Activated naive CD8-positive, alpha-beta T cell treated with anti-CD3 and anti-CD28 coated beads, Interleukin-2, amount 50 U/mL, for 24 hours (primary cell): ENCODE measurements at places on chromosomes 13 and 19.
A peak's percentile ranks its signal among the peaks of the same experiment; 100 is the strongest.

DNA sequence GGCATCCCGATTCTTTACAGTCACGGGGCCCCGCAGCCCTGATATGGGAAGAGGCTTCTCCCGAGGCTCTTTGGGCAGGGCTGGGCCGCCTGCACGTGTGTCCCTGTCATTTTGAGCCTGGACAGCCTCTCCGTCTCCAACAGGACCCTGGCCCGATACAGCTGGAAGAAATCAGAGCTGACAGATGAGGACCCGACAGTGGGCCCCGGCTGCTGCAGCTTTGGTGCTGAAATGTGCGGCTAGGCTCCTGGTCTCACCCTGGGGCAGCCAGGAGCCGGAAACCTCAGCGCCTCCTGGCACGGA lies 3.2 kb downstream of the PIAS4 start:
- H3K36me3 ChIP-seq = no peaks in the 10 kb centered on the region
- H3K4me1 ChIP-seq = peaks cover 23% of the 10 kb centered on the region
- no peak for DNase-seq
- no peaks in the 10 kb centered on the region for H3K27me3 ChIP-seq
- H3K4me3 ChIP-seq = no peak overlapping the region

- no peak for DNase-seq
- H3K36me3 ChIP-seq = no peaks in the 10 kb centered on the region
- no peak overlapping the region for H3K27ac ChIP-seq
- no peak overlapping the region for H3K4me3 ChIP-seq
- H3K27me3 ChIP-seq = peaks cover 22% of the 10 kb centered on the region
- no peaks in the 10 kb centered on the region for H3K4me1 ChIP-seq
Observed at GRCh38 chr13:100809856-100810255, 135.3 kb upstream of the TMTC4 start.

DNA sequence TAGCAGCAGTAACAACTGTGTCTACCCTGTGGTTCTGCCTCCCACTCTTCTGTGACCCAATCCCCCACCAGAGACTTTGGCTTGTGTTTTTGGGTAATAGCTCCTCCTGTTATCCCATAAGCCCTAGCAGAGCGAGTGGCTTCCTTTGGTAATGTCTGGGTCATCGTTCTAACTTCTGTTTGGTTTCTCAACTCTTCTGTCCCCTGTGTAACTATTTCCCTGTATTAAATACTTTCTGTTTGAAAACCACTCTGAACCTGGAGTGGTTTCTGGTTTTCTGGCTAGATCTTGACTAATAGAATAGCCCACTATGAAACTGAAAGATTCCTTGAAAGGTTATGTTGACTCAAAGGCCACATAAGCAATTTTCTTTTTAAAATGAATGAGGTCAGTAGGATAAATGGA lies 350.0 kb downstream of the DCT start:
- DNase-seq = peak; percentile 7
- H3K4me1 ChIP-seq = peaks cover 17% of the 10 kb centered on the region
- H3K27me3 ChIP-seq = peaks cover 4% of the 10 kb centered on the region
- H3K36me3 ChIP-seq = no peaks in the 10 kb centered on the region

GRCh38 chr19:52214241-52214640 lies 24.4 kb downstream of the PPP2R1A start:
- H3K4me1 ChIP-seq = no peaks in the 10 kb centered on the region
- no peaks in the 10 kb centered on the region for H3K27me3 ChIP-seq
- peaks cover 60% of the 10 kb centered on the region for H3K36me3 ChIP-seq
- H3K27ac ChIP-seq = no peak overlapping the region

DNA sequence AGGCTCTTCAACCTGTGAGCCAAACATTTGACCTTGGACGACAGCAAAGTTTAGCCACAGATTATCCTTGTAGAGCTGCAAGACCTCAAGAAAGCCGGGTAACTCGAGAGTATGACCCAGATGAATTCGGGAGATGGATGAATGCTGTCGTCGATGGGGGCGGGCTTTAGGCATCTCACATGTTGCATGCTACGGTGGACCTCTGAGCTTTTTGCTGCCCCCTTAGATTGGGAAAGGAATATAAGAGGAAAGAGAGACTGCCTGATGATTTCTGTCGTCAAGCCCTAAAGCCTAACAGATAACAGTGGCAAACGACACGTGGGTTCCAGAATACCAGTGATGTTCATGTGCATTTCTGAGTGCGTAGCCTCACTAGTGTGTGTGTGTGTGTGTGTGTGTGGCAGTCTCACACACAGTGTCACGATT lies 730 bp upstream of the ABCC4 start:
- H3K4me1 ChIP-seq = peaks cover 43% of the 10 kb centered on the region
- peaks cover 7% of the 10 kb centered on the region for H3K27me3 ChIP-seq
- H3K27ac ChIP-seq = peak overlapping the region; percentile 77
- peak overlapping the region; percentile 73 for H3K4me3 ChIP-seq

GRCh38 chr13:100721885-100722512 lies 47.4 kb upstream of the TMTC4 start:
- no peaks in the 10 kb centered on the region for H3K36me3 ChIP-seq
- DNase-seq = peak; percentile 62
- H3K4me3 ChIP-seq = no peak overlapping the region
- H3K27ac ChIP-seq = no peak overlapping the region
- peaks cover 8% of the 10 kb centered on the region for H3K27me3 ChIP-seq

DNA sequence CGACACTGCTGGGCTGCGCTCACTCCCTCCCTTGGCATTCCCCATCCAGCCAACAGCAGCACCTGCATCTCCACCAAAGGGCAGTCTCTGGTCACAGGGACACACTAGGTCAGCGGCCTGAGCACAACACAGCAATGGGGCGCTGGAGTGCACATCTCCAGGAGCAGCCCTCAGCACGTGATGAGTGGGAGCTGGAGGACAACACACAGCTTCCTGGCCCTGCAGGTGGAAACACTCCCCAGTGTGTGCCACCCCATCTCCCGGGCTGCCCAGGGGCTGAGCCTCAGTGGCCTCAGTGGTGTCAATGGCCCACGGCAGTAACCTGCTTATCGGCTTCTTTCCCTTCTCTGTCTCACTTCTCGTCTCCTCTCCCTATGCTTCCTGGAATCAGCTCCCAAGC lies 96.8 kb upstream of the VSTM2B start:
- H3K4me3 ChIP-seq = no peak overlapping the region
- H3K27ac ChIP-seq = no peak overlapping the region
- H3K36me3 ChIP-seq = no peaks in the 10 kb centered on the region
- DNase-seq = no peak

DNA sequence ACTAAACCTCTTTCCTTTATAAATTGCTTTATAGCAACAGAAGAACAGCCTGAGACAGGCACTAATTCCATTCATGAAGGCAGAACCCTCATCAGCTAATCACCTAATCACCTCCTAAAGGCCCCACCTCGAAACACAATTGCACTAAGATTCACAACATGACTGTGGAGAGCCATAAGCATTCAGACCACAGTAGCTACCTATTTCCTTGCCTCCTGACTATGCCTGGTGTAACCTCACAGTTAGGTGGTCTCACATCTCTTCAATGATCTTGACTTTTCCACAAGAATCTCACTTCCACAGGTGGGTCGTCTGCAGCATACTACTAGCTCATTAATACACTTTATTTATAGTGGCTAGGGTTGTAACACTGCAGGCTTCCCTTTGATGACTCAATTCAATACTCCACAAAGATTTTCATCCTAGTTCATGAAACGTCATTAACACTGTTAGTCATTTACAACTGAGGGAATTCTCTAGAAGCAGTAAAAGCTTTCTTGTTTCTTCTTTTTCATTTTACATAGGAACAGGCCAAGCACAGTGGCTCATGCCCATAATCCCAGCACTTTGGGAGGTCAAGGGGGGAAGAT lies 27.1 kb downstream of the STK24 start:
- peaks cover 47% of the 10 kb centered on the region for H3K36me3 ChIP-seq
- H3K27ac ChIP-seq = peak overlapping the region; percentile 74
- DNase-seq = no peak
- no peak overlapping the region for H3K4me3 ChIP-seq
- H3K27me3 ChIP-seq = no peaks in the 10 kb centered on the region
- H3K4me1 ChIP-seq = peaks cover 78% of the 10 kb centered on the region

DNA sequence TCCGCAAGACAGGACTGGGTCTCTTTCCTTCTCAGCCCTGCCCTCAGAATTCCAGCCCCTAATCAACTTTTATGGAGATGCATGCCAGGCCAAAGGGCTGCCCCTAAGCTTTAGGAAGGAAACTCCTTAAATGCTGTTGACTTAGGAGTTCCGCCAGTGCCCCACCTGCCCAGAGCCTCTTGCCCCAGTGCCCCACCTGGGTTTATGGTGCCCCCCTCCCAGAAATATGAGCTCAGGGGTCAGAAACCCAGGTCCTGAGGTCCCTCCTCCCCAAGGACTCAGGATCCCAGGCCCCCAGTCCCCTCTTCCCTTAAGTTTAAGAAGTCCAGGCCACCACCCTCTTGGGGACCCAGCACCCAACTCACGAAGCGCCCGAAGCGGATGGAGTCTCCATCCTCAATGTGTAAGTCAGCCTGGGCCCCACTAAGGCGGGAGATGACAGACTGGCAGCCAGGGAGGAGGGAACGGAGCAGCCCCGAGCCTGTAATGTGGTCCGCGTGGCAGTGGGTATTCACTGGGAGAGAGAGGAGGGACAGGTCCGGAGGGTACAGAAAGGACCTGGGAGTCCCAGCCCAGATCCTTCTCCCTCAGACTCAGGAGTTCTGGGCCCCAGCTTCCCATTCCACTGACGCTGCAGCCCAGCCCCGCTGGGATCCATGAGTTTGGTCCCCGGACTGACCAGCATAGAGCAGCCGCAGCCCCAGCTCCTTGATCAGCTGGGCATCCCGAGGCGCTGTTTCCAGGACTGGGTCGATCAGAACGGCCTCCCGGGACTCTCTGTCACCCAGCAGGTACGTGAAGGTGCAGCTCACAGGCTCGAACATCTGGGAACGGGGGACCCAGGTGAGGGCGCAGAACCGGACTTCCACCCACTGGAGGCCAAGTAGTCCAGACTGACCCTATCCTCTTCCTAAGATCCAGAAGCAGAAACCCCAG lies 897 bp downstream of the ETHE1 start:
- no peaks in the 10 kb centered on the region for H3K36me3 ChIP-seq
- H3K4me3 ChIP-seq = peak overlapping the region; percentile 87
- H3K27me3 ChIP-seq = no peaks in the 10 kb centered on the region
- H3K4me1 ChIP-seq = peaks cover 28% of the 10 kb centered on the region
- peak overlapping the region; percentile 85 for H3K27ac ChIP-seq

DNA sequence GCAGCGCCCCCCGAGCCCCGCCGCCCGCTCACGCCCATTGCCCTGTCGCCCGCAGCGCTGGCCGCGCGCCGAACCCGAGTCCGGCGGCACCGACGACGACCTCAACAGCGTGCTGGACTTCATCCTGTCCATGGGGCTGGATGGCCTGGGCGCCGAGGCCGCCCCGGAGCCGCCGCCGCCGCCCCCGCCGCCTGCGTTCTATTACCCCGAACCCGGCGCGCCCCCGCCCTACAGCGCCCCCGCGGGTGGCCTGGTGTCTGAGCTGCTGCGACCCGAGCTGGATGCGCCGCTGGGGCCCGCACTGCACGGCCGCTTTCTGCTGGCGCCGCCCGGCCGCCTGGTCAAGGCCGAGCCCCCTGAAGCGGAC lies 518 bp downstream of the KLF2 start:
- peaks cover 28% of the 10 kb centered on the region for H3K27me3 ChIP-seq
- H3K27ac ChIP-seq = no peak overlapping the region
- peak; percentile 55 for DNase-seq
- H3K4me3 ChIP-seq = peak overlapping the region; percentile 8
- H3K4me1 ChIP-seq = peaks cover 55% of the 10 kb centered on the region

DNA sequence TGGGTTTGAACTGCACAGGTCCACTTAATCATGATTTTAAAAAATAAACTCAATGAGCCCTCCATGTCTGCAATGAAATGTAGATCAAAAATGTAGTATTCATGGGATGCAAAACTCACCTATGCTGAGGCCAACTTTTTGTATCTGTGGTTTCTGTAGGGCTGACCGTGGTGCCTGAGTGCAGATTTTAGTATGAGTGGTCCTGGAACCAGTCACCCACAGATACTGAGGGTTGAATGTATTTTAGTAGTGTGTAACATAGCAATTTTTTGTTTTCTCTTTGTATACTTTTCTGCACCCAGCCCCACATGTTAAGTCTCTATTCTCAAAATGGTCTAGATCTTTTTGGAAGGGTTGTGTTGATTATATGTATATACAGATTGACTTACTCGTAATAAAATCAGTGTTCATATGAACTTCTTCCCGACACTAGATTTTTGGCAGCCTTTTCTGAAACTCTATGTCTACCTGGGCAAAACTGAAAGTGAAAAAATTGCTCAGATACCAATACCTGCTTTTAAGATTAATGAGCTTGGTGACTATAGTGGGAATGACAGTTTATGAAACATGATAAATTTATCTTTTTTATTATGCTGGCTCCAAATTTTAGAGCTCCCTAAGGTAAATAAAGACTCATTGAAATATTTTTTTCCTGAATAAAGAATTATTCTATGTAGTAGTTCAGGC lies 51.6 kb downstream of the DNAJC15 start:
- H3K4me1 ChIP-seq = peaks cover 29% of the 10 kb centered on the region
- no peak overlapping the region for H3K27ac ChIP-seq
- H3K27me3 ChIP-seq = no peaks in the 10 kb centered on the region
- peaks cover 6% of the 10 kb centered on the region for H3K36me3 ChIP-seq
- H3K4me3 ChIP-seq = no peak overlapping the region
- no peak for DNase-seq

DNA sequence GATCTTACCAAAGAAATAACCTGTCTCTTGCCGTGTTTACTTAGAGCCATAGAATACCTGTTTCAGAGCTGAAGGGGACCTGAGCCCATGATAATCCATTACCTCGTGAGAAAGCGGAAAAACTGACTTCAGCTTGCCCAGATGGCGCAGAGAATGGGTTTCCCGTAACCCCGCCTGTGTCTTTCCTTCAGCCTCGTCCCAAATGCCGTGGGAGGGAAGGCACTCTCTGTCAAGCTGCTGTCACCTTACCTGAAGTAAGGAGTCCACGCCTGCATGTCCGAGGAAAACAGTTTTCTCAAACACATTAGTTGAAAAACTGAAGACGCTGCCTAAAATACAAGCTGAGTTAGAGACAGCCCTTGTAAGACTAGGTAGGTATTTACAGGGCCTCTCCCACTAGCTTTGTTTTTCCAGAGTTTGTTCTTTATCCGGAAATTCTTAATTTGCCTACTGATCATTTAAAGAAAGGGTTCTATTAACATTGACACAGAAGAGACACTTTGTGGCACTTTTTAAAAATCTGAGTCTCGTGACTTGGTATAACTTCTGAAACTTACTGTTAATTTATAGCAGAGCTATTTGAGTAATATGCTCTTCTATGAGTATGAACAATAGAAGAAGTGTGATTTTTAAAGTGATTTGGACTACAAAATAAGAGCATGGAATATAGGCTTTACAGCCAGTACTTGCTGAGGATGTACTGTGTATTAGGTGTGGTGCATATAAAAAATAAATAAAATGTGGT lies 1.3 kb upstream of the INTS6 start:
- peaks cover 2% of the 10 kb centered on the region for H3K27me3 ChIP-seq
- peak overlapping the region; percentile 96 for H3K27ac ChIP-seq
- peaks cover 38% of the 10 kb centered on the region for H3K36me3 ChIP-seq
- H3K4me3 ChIP-seq = peak overlapping the region; percentile 87
- DNase-seq = peak; percentile 53
- H3K4me1 ChIP-seq = peaks cover 39% of the 10 kb centered on the region

GRCh38 chr19:58367698-58368454 lies 5.3 kb upstream of the ZNF497 start:
- no peak for DNase-seq
- H3K27ac ChIP-seq = no peak overlapping the region
- H3K27me3 ChIP-seq = no peaks in the 10 kb centered on the region
- H3K4me3 ChIP-seq = no peak overlapping the region
- H3K4me1 ChIP-seq = peaks cover 2% of the 10 kb centered on the region
